ENCODE measurements at places on chromosomes 2 and 18.
A peak's percentile ranks its signal among the peaks of the same experiment; 100 is the strongest.

DNA sequence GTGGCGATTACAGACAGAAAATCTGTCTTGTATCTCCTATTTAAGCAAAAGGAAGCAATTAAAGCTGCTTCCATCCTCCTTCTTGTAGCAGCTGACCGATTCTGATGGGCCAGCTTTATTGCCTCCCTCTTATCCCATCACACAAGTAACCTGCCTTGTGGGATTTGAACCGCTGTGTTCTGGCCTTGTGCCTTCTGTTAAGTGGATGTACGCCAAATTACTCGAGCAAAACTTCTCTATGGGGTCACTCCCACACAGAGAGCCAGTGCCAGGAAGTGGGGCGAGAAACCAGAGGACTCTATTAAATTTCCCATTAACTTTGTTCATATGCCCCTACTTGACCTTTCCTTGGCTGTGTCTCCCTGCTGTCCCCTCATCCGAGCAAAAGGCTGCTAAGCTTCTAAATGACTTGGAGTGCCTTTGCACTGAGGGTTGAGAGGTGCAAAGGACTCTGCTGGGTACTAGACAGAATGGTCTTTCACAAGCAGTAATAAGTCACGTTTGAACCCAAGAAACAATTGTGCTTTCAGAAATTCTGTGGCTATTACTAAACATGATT, 672.5 kb downstream of the MBD2 start:
- no peak for DNase-seq

GRCh38 chr2:104793966-104794365, 59.9 kb upstream of the POU3F3 start:
- DNase-seq, result no peak

DNA sequence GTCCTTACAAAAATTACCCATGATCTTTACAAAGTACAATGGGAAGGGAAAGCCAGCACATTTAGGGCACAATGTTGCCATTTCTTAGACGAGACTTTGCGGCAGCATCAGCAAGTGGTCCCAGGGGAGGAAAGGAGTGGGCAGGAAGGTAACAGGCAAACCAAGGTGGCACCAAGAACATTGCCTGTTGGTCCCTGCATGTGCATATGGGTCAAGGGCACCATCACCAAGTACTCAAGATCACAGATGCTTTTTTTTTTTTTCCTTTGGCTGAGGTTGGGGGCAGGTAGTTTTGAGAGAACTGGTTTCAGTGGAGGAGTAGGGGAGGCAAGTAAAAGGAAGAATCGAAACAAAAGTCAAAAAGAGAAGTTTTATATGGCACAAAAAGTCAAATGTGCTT, 752 bp upstream of the CYTIP start:
- peak; percentile 78 for DNase-seq

- no peak for DNase-seq
Measured at GRCh38 chr2:156884216-156884615, 373.3 kb upstream of the GALNT5 start.

DNA sequence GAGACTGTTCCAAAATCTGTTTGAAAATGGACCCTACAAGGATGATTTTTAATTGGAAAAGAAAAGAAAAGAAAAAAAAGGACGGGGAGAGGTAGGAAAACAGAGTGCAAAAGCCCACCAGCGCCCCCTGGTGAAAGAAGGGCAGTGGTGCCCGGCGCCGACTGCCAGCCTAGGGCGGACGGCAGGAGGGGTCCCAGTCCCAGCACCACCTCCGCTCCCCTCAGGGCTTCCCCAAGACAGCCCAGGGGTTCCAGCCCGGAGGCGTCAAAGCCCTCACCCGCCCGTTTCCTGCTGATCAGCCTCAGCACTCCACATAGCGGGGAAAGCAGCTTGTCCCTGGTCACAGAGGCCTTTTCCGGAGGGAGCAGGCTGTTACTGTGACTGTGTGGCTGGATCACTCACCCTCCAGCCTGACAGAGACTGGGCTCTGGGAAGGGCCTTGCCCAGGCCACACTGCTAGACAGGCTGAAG, 213.9 kb downstream of the TFCP2L1 start:
- no peak for DNase-seq

GRCh38 chr18:63831080-63831788, 56.0 kb downstream of the SERPINB7 start:
- no peak for DNase-seq

DNA sequence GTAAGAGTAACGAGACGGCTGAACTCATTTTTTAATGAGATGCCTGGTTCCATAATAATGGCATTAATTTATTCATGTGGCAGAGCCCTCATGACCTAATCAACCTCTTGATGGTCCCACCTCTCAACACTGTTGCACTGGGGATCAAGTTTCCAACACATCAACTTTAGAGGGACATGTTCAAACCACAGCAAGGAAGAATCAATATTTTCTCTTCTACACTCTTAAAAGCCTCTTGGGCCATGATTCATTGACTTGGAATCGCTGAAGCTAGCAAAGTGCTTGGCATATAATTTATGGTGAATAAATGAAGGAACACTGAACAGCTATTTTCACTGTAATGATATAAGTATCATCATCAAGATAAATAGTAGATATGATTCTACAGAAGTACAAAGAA, 333.0 kb downstream of the TNS1 start:
- no peak for DNase-seq
